ENCODE measurements at places on chromosomes 5 and 9.

GRCh38 chr5:33563530-33563929 lies 122.8 kb downstream of the TARS1 start:
- DNase-seq: no peak

DNA sequence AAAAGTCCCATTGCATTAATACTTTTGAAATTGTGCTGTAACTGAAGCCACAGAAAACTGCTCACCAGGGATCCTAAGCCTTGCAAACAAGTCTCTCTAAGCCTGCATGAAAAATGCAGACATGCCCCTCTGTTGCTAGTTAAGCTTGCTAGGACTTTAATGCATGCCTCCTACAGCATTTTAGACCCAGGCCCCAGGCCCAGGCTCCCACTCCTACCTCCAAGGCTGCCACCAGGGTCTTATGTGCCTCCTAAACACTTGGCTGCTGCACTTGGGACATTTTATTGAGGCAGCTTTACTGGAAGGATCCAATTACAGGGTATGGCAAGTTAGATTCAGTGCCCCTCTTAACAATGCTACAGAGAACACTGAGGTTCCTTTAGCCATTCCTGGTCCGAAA lies 467.3 kb upstream of the CLINT1 start:
- no peak for DNase-seq

DNA sequence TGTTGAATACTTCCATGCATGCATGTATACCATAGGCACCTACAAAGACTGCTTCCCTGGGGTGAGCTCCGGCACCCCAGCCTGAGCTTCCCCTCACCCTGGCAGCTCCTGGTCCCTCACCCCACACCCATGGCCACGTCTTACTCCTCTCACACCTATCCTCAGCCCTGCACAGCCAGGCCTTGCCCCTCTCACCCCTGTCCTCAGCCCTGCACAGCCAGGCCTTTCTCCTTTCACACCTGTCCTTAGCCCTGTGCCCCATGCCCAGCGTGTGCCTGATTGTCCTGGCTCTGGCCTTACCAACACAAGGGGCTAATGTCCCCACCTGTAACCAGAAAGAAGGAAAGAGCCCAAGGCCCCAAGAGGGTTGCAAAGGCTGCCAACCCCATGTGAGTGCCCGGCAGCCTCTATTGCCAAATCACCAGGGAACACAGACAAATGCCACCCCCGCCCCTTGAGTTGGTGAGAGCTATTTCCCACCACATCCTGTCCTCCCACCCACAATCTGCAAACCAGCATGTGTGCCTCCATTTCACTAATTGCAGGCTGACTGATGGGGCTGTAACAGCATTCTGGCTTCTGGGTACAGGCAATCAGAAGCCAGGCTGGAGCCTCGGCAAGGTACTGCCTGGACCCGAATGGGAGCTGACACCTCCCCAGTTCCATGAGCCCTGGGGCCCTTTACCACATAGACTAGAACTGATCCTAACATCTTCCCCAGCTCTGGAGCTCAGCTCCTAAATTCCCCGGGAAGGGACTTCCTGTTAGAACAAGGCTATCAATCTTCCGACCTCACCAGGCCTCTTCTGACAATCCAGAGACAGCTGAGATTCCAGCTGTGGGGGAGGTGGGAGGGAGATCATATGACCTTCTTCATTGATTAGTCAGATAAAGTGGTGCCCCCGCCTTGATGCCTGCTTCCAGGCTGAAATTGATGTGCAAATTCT lies 78.2 kb downstream of the FAM114A2 start:
- no peak for DNase-seq

GRCh38 chr5:134586866-134587524 lies 45.6 kb downstream of the SAR1B start:
- DNase-seq: peak; percentile 48

GRCh38 chr5:40381676-40382363 lies 297.9 kb upstream of the PTGER4 start:
- no peak for DNase-seq

DNA sequence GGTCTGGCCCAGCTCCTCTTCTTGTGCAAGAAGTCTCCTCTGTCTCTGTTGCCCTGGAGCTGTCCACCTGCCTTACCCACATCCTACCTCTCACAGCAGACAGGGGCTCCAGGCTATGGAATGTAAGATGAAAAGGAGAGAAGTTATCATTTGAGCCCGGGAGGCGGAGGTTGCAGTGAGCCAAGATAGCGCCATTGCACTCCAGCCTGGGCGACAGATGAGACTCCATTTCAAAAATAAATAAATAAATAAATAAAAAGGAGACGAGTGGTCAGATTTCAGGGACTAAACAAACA lies 37.5 kb upstream of the DENND4C start:
- DNase-seq: no peak

DNA sequence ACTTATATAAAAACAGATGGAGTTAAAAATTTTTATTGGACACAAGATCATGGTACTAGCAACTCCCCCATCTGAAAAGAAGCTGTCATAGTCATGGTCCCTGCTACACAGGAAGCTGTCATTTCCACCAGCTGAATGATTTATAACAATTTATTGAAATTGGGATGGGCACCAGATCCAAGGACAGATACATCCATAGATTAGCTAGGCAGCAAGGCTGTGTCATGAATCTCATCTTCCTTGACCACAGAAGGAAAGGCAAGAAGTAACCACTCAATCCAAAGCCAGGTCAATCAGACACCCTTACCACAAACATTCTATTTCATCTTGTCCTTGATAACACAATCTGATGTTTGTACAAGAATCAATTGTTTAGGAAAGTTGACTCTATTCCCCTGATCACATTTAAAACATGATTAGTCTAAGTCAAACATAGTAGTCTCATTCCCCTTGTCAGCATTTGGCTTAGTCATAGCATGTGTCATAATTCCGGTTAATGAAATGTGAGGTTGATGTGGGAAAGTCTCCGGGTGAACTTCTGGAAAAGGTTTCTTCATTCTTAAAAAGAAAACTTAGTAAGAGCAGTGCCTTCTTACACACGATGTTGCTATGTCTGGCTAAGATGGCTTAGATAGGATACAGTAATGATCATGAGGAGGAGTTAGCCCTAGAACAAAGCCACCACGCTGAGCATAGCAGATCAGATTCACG lies 462.6 kb upstream of the PAPPA start:
- DNase-seq: no peak

DNA sequence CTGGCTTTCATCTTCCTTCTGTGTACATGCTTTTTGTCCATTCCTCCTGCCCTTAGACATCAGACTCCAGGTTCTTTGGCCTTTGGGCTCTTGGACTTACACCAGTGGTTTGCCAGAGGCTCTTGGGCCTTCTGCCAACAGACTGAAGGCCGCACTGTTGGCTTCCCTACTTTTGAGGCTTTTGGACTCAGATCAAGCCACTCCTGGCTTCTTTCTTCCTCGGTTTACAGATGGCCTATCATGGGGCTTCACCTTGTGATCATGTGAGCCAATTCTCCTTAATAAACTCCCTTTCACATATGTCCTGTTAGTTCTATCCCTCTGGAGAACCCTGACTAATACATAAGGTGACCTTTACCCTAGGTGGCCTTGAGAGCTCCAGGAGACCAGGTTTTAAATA lies 189.1 kb upstream of the CCNG1 start:
- DNase-seq: no peak

DNA sequence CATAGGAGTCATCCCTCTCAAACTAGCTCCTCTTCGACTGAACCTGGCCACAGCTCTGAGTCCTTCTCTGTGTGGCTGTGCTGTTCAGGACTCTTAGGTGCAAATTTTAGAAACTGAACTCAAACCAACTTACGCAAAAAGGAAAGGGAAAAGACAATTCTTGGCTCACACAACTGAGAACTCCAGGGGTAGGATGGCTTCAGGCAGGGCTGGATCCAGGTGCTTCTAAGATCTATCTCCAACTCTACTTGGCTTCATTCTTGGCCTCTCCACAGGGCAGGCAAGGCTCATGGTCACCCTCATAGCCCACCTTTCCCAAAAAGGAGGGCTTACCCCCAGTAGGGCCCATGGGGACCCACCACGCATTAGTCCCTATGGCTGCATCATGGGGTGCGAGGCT lies 8.1 kb downstream of the ASS1 start:
- DNase-seq: no peak

DNA sequence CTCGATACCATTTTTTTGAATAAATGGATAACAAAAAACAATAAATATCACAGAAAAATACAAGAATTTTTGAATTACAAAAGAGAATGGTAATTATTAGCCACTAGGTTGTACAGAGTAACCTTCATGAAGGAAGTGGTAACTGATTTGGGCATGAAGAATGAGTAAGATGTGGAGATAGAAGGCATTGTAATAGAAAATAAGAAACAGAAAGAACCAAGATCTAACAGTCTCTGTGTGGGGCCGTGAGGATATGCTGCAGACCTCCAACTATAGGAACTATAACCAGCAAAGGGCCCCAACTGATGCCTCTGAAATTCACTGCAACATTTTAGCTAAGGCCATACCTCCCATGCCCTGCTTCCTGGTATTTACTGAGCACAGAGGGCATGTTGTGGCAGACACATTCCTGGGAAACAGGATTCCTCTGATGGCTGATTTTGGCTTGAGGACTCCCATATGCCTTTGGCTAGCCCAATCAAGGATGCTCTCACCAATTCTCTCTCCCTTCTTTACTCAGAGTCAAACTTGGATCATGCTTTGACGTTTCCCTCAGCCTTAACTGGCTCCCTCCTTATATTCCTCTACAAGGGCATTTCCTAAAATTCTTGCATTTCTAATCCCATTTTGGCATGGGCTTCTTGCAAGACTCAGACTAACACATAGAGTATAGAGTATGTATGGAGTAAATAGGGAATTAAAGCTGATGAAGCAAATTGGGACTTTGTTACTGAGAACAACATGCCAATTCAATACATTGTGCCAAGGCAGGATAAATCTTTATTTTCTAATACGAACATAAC lies 208.9 kb downstream of the PDE4D start:
- no peak for DNase-seq

- DNase-seq: no peak
Measured at GRCh38 chr5:14244721-14245120, 101.6 kb downstream of the TRIO start.

All from T-helper 22 cell (primary cell).